Activated T-helper 1 cell treated with anti-CD3 and anti-CD28 coated beads, Interleukin-12 subunit alpha, Interleukin-12 subunit beta, Interleukin-2, Interleukin-4 antibody, amounts not matched to agents 30 ng/mL and 10 ng/mL and 1 ng/mL, durations not matched to agents 14 hours and 24 hours and 36 hours (primary cell): ENCODE measurements at places on chromosomes 4 and X. TPM values are rescaled to one million over a fixed set of nuclear protein-coding genes. Genes with fewer than 3 reads are reported as not detected.

GRCh38 chr4:116413222-116413621, 672.2 kb downstream of the TRAM1L1 start:
- H3K27ac ChIP-seq, result no peak overlapping the region
- no peaks in the 10 kb centered on the region for H3K27me3 ChIP-seq
- no peaks in the 10 kb centered on the region for H3K36me3 ChIP-seq
- no peak overlapping the region for H3K4me3 ChIP-seq
- H3K4me1 ChIP-seq, result no peaks in the 10 kb centered on the region

- peak overlapping the region; percentile 70 for H3K4me3 ChIP-seq
- DNase-seq, result peak; percentile 21
- peaks cover 23% of the 10 kb centered on the region for H3K4me1 ChIP-seq
- peak overlapping the region; percentile 94 for H3K27ac ChIP-seq
- H3K27me3 ChIP-seq, result no peaks in the 10 kb centered on the region
Measured at GRCh38 chr4:3202836-3203820, 45.8 kb upstream of the MSANTD1 start.

GRCh38 chr4:99624141-99624719, 33.4 kb downstream of the C4orf54 start:
- H3K27me3 ChIP-seq, result peaks cover 12% of the 10 kb centered on the region
- no peaks in the 10 kb centered on the region for H3K36me3 ChIP-seq
- H3K27ac ChIP-seq, result no peak overlapping the region
- peaks cover 11% of the 10 kb centered on the region for H3K4me1 ChIP-seq
- DNase-seq, result peak; percentile 1
- no peak overlapping the region for H3K4me3 ChIP-seq

DNA sequence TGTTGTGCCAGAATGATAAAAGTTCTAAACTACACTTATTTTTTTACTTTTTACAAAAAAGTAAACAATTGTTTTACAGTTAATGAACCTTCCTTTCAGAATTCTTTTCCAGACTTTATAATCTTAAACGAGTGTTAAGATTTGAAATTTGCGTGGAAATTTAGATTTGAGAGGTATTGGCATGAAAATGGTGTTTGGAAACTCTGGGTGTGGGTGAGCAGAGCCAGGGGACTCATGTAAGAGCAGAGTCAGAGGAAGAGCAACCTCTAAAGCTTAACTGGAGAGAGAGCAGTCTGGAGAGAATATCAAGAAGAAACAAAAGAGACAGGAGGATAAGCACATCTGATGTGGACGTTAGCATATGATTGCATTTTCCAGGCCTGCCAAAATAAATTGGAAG, 48.2 kb downstream of the MMRN1 start:
- no peak overlapping the region for H3K27ac ChIP-seq
- no peak for DNase-seq
- H3K4me1 ChIP-seq, result no peaks in the 10 kb centered on the region
- H3K27me3 ChIP-seq, result no peaks in the 10 kb centered on the region
- no peak overlapping the region for H3K4me3 ChIP-seq

ITM2A gene
- total RNA-seq, result 114 and 116 TPM in 2 replicates

- no peaks in the 10 kb centered on the region for H3K27me3 ChIP-seq
- no peak overlapping the region for H3K4me3 ChIP-seq
- H3K4me1 ChIP-seq, result peaks cover 6% of the 10 kb centered on the region
- peaks cover 8% of the 10 kb centered on the region for H3K36me3 ChIP-seq
- H3K27ac ChIP-seq, result no peak overlapping the region
Measured at GRCh38 chr4:88018466-88018865, 11.0 kb downstream of the PKD2 start.

- no peak for DNase-seq
- H3K27ac ChIP-seq, result no peak overlapping the region
- no peaks in the 10 kb centered on the region for H3K4me1 ChIP-seq
- no peak overlapping the region for H3K4me3 ChIP-seq
Measured at GRCh38 chr4:170336238-170336775, 246.6 kb upstream of the AADAT start.

ACE2 gene
- 0.10 TPM in 1 of 2 replicates, not detected in the other for total RNA-seq

GRCh38 chr4:125459531-125459930, 144.8 kb downstream of the FAT4 start:
- no peaks in the 10 kb centered on the region for H3K4me1 ChIP-seq
- no peaks in the 10 kb centered on the region for H3K36me3 ChIP-seq
- H3K27me3 ChIP-seq, result no peaks in the 10 kb centered on the region
- no peak overlapping the region for H3K27ac ChIP-seq
- no peak overlapping the region for H3K4me3 ChIP-seq
- DNase-seq, result no peak

- no peak for DNase-seq
- H3K36me3 ChIP-seq, result no peaks in the 10 kb centered on the region
- H3K4me3 ChIP-seq, result no peak overlapping the region
Measured at GRCh38 chr4:47432749-47433148, 30.8 kb downstream of the COMMD8 start.

ZNF141 gene
- 23.4 and 23.7 TPM in 2 replicates for total RNA-seq

DNA sequence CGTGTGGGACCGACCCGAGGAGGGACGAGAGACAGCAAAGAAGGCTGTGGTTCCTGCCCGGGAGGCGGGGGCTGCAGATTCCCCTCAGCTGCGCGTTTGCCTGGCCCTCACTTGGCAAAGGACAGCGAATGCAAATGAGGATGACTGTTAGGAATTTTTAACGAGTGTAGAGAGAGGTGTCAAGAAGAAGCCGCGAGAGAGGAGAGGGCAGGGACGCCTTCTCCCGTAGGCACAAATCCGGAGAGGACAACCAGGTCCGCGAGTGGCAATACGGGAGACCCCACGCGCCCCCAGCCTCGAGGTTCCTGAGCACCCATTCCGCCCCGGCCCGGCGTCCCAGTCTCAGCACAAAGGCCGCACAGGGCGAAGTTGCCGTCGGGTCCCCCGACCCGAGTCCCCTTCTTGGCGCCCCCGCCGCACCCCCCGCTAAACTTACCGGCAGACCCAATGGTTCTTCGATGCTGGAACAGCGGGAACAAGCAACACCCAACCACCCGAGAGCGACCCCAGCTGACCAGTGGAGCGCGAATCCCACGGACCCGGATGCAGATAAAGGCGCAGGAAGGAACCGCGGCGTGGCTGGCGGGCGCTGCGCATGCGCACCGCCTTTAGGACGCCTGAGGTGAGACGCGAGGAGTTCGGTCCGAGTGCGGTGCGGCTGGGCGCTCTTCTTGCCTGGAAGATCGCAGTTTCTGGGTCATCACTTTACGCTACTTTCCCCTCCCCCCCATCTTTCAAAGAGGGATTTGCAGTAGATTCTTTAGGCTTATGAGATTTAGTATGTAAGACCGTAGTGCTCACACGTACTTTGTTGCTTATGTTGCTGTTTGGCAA, at the start of gene GNPDA2:
Gene GNPDA2, minus strand, starts transcription at position 519 of the 834 bp plus-strand sequence. CDS start 4,349 bp downstream, outside the sequence.
- H3K4me3 ChIP-seq, result peak within 1 kb of the TSS; percentile 88
- H3K27me3 ChIP-seq, result peaks cover 3% of the 10 kb centered on the region
- DNase-seq, result peak; percentile 77
- no peaks in the 10 kb centered on the region for H3K36me3 ChIP-seq
- H3K27ac ChIP-seq, result peak within 1 kb of the TSS; percentile 84

DNA sequence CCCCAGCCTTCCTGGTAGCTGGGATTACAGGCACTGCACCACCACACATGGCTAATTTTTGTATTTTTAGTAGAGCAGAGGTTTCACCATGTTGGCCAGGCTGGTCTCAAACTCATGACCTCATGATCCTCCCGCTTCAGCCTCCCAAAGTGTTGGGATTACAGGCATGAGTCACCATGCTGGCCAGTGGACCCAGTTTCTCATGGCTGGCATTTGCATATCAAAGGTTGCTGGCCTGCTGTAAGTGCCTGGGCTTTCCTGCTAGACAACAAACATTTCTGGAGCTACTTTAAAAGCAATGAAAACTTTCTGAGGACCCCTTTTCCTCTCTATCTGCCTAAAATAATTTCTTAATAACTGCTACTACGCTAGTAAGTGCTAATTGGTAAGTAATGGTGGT, 228.2 kb downstream of the PCDH10 start:
- no peaks in the 10 kb centered on the region for H3K36me3 ChIP-seq
- no peak overlapping the region for H3K27ac ChIP-seq
- no peaks in the 10 kb centered on the region for H3K4me1 ChIP-seq
- H3K27me3 ChIP-seq, result no peaks in the 10 kb centered on the region
- H3K4me3 ChIP-seq, result no peak overlapping the region

DNA sequence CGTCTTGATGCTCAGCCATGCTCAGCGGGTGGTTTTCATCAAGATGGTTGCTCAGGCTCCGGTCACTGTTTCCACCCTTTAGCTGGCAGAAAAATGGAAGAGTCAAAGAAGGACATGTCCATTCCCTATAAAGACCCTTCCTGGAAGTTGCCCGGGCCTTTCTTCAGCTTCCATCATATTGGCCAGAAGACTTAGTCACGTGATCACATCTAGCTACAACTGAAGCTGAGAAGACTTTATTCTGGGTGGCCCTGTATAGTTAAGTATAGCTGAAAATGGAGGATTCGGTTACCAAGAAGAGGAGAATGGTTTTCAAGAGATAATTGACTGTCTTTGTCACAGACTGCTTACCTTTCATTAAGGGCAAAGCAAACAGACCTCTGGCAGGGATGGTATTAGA, 296.7 kb upstream of the CASK start:
- DNase-seq, result no peak
- H3K36me3 ChIP-seq, result no peaks in the 10 kb centered on the region
- H3K27ac ChIP-seq, result no peak overlapping the region
- peaks cover 3% of the 10 kb centered on the region for H3K27me3 ChIP-seq
- no peak overlapping the region for H3K4me3 ChIP-seq
- H3K4me1 ChIP-seq, result no peaks in the 10 kb centered on the region

DNA sequence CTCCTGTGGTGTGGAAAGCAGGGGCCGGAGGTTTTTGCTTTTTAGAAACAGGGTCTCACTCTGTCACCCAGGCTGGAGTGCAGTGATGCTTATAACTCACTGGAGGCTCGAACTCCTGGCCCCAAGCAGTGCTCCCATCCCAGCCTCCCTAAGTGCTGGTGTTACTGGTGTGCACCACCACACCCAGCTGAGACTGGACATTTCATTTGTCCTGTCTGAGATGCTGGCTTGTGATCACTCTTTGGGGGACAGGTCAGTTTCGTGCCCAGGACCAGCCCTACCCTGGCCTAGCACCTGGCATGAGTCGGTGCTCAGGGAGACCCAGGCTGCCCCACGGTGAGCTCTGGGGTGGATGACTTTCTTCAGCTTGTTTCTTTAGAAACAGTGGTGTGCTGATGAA, 11.3 kb downstream of the PSAPL1 start:
- H3K27me3 ChIP-seq, result peaks cover 2% of the 10 kb centered on the region
- no peaks in the 10 kb centered on the region for H3K36me3 ChIP-seq
- DNase-seq, result no peak
- no peaks in the 10 kb centered on the region for H3K4me1 ChIP-seq
- no peak overlapping the region for H3K4me3 ChIP-seq

RIBC1 gene
- total RNA-seq, result 0.64 and 0.75 TPM in 2 replicates

DNA sequence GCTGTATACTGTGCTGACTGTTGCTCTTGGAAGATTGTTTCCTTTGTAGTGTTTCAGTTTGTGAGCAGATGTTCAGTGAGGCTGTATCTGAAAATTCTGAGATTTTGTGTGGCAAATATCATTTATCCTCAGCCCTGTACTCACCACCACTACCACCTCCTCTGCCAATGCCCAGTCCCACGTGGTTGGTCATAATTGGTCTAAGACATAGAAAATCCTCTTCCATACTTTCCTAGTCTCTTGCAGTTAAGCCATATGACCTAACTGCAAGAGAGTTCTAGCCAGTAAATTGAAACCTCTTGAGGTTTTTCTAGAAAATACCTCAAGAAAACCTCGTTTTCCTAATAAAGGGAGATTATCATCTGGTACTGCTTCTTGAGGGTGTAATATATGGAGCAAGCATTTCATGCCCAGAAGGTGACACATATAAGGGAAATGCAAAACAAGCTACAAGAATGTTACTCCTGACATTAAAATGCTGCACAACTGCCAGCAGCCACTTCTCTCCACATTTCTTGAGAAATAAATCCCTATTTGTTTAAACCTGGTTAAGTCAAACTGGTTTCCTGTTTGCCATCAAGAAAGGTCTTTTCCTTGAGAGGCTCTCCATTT, 32.8 kb downstream of the ABCE1 start:
- H3K36me3 ChIP-seq, result peaks cover 72% of the 10 kb centered on the region
- peak overlapping the region; percentile 45 for H3K4me3 ChIP-seq

DNA sequence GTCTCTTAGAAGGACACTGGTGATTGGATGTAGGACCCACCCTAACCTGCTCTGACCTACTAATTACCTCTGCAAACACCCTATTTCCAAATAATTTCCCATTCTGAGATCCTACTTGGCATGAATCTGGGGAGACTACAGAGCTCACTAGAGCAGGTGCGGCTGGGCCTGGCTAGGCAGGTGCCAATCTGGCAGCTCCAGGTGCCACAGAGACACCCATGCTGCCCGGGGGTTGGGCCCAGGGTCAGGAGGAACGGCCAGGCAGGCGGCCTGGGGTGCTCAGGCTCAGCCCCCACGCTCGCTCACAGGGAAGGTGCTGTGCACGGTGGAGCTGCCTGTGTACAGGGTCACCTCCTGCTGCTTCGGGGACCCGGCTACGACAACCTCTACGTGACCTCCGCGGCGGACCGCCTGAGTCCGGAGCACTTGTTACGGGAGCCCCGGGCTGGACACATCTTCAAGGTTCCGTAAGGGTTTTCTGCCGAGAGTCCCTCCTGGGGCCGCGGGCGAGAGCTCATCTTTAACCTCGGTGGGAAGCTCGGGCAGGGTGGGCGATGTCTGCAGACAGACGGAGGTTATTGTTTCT, 26.5 kb upstream of the PLCXD1 start:
- peaks cover 2% of the 10 kb centered on the region for H3K27me3 ChIP-seq
- H3K27ac ChIP-seq, result no peak overlapping the region
- H3K36me3 ChIP-seq, result no peaks in the 10 kb centered on the region
- H3K4me1 ChIP-seq, result peaks cover 13% of the 10 kb centered on the region
- no peak for DNase-seq
- H3K4me3 ChIP-seq, result no peak overlapping the region

DNA sequence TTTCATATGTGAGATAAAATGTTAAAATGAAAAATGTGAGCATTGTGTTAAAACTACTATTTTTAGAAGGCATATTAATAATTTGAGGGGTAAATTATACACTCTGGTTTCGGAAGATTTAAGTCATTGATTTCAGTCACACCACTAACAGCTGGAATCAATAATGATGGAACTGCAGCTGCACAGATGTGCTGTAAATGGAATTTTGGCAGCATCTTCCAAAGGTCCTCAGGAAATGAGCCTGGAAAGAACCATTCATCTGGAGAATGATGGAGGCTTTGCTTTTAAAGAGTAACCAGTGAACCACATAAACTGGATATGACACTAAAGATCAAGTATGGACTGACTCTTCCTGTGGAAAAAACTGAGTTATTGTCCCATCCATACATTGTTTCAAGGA, 759.0 kb upstream of the EPHA5 start:
- H3K4me1 ChIP-seq, result no peaks in the 10 kb centered on the region
- no peak for DNase-seq
- H3K4me3 ChIP-seq, result no peak overlapping the region
- no peaks in the 10 kb centered on the region for H3K27me3 ChIP-seq

DNA sequence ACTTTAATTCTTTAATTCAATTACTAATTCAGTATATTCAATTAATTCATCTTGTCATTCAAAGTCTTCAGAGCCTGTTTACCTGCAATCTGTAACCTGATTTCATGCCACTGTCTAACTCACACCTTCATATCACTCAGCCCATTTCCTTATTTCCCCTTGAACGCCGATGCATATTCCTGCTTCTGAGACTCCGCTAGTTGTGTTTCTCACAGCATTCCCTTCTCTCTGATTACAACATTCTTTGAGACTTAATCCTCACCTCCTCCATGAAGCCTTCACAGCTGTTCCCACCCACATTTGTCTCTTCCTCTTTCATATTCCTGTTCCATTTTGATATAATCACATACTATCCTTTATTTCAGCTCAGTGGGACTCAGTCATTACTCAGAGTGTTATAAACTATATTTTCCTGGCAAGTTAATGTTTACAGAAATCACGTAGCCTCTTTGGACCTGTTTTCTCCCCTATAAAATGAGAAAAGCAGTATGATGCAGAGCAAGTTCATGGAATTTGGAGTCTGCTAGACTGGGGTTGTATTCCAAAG, 69.0 kb downstream of the MAP9 start:
- H3K4me3 ChIP-seq, result no peak overlapping the region
- no peak overlapping the region for H3K27ac ChIP-seq
- H3K36me3 ChIP-seq, result no peaks in the 10 kb centered on the region
- no peak for DNase-seq
- no peaks in the 10 kb centered on the region for H3K27me3 ChIP-seq

RTL9 gene
- total RNA-seq, result not detected in 2 replicates
